ENCODE measurements at places on chromosomes 3 and 15.

DNA sequence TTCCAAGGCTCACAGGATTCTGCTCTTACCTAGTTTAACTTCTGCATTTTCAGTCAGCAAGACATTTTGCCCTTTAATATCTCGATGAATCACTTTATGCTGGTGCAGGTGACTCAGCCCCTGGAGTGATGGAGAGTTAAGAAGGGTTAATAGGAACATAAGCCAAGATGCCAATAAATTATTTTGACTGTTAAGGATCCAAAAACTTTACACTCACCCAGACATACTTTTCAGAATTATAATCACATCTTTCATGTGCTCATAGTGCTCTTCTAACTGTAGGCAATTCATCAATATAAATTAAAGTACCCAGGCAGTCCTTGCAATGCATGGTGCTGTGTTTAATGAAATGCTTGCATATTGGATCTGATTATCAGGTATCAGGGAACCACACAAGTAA, 164.1 kb upstream of the SLC2A2 start:
- no peak overlapping the region for H3K4me3 ChIP-seq
- H3K27ac ChIP-seq: no peak overlapping the region
- peaks cover 27% of the 10 kb centered on the region for H3K4me1 ChIP-seq
- no peaks in the 10 kb centered on the region for H3K36me3 ChIP-seq

DNA sequence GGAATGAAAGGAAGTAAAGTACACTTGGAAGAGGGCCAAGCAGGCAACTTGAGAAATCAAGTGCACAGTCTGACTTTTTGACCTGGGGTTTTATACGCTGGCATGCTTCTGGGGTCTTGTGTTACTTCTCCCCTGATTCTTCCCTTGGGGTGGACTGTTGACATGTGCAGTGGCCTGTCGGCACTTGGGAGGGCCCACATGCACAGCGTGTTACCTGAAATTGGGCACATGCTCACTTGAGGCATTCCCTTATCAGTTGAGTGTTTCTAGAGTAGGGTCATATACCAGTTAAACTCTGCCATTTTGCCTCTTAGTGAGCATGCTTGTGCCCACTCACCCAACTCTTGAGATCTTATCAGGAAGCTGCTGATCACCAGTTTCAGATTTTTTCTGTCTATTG, 329.1 kb upstream of the SOX2 start:
- H3K36me3 ChIP-seq: no peaks in the 10 kb centered on the region
- no peak for DNase-seq
- H3K27ac ChIP-seq: no peak overlapping the region
- H3K4me1 ChIP-seq: no peaks in the 10 kb centered on the region
- H3K27me3 ChIP-seq: no peaks in the 10 kb centered on the region
- no peak overlapping the region for H3K4me3 ChIP-seq

DNA sequence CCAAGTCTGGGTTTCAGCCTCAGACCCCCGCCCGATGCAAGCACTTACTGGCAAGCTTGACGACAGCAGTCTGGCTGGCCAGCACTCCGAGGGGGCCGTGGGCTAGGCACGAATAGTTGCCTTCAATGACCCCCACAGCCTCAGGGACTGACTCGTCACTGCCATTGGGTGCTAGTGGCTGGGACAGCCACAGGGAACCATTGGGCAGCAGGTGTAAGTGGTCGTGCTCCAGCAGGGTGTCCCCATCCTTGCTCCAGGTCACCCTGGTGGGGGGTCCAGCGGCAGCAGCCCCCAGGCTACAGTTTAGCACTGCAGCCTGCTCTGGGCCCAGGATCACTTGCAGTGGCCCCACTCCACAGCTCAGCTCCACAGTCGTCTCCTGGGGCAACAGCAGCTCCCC, 11.8 kb downstream of the IGDCC4 start:
- H3K4me1 ChIP-seq: peaks cover 28% of the 10 kb centered on the region
- no peaks in the 10 kb centered on the region for H3K36me3 ChIP-seq
- H3K27ac ChIP-seq: no peak overlapping the region
- peaks cover 38% of the 10 kb centered on the region for H3K27me3 ChIP-seq

- DNase-seq: no peak
- no peaks in the 10 kb centered on the region for H3K36me3 ChIP-seq
- no peaks in the 10 kb centered on the region for H3K27me3 ChIP-seq
- no peak overlapping the region for H3K4me3 ChIP-seq
- no peak overlapping the region for H3K27ac ChIP-seq
Measured at GRCh38 chr15:47460795-47461573, 256.3 kb upstream of the SEMA6D start.
